ENCODE measurements at places on chromosomes 6 and 20. TPM values are rescaled to one million over a fixed set of nuclear protein-coding genes. Genes with fewer than 3 reads are reported as not detected.

GRCh38 chr6:157514659-157515496 lies 133.9 kb downstream of the ZDHHC14 start:
- DNase-seq, result peak; percentile 28

GJA10 gene
- polyA plus RNA-seq, result not detected

GRCh38 chr6:144066741-144067484 lies 28.5 kb downstream of the SF3B5 start:
- DNase-seq, result no peak

- peak; percentile 55 for DNase-seq
Observed at GRCh38 chr6:167047554-167047953, 48.4 kb downstream of the CEP43 start.

FAM83D gene
- 10.7 TPM for polyA plus RNA-seq

SLC22A23 gene
- 2.1 TPM for polyA plus RNA-seq

SOBP gene
- 16.4 TPM for polyA plus RNA-seq

- no peak for DNase-seq
Observed at GRCh38 chr6:158185729-158186456, 17.7 kb downstream of the GTF2H5 start.

CALHM4 gene
- 0.23 TPM for polyA plus RNA-seq

ADTRP gene
- 0.71 TPM for polyA plus RNA-seq

GRCh38 chr6:45803071-45803470 lies 212.6 kb downstream of the CLIC5 start:
- DNase-seq, result no peak

DNA sequence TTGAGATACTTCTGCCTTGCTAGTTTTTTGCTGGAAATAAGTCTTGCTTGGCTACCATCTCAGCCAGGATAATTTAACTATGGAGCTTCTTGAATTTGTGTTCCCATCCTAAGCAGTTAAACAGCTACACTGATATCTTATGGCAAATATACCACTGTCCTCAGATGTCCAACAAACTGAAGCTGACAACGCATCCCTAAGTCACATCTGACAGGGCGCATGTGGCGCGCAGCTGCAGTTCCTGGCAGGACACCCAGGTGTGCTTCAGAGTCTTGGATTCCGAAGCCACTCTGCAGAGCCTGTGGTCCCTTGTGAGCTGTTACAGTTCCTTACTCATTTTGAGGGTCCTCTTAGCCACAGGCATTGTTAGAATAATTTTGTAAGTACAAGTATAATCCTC lies 127.9 kb downstream of the WDR27 start:
- peak; percentile 56 for DNase-seq
